T follicular helper cell (primary cell): ENCODE measurements at places on chromosomes 12 and 14.

DNA sequence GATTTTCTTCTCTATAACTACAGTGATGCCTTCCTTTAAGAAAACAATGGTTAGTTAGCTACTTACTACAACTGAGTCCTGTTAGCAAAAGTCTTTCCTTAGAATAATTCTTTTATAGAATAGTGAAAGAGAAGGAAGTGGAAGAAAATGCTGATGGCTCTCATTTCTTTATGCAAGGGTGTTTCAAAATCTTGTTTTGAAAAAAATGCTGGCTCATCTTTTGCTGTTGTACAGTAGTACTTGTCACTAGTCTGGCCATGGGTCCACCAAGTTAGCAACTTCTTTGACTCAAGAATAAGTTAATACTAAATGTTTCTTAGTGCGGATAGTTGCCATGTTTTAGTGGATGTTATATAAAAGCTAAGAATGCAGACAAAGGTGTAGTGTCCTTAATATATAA lies 225.4 kb downstream of the PTPRO start:
- no peak for DNase-seq

DNA sequence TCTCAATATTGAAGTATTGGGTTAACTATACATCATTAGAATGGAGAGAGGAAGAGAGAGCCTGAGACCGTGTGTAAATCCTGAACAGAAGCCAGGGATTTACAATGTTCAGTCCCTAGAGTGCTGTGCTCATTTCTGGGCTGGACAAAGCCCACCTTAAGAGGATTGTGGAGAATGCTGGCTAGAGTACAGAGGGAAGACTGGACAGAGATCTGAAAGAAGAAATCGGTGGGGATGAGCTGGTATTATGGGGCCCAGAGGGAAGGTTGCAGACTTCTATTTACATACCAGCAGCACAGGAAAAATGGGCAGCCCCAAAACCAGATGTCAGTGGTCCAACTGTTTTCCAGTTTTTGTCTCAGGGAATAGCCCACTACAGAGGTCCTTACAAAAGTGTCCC lies 42.3 kb downstream of the RTN1 start:
- no peak for DNase-seq

DNA sequence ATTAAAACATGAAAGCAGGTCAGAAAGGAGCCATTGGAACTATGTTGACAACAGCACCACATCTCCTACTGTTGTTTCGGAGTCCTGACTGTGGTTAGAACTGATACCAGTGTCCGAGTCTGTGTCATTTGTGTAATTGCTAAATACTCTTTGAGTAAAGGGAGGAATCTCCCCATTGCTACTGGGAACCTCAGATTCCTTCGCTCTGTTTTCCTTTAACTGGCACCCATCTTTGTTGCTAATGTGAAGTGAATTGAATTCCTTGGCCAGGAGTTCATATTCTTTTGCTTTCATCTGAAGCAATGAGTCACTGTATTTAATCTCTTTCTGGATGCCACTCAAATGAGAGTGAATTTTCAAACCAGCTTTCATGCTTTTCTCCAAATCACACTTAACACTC lies 31.5 kb downstream of the RASSF9 start:
- DNase-seq, result no peak

DNA sequence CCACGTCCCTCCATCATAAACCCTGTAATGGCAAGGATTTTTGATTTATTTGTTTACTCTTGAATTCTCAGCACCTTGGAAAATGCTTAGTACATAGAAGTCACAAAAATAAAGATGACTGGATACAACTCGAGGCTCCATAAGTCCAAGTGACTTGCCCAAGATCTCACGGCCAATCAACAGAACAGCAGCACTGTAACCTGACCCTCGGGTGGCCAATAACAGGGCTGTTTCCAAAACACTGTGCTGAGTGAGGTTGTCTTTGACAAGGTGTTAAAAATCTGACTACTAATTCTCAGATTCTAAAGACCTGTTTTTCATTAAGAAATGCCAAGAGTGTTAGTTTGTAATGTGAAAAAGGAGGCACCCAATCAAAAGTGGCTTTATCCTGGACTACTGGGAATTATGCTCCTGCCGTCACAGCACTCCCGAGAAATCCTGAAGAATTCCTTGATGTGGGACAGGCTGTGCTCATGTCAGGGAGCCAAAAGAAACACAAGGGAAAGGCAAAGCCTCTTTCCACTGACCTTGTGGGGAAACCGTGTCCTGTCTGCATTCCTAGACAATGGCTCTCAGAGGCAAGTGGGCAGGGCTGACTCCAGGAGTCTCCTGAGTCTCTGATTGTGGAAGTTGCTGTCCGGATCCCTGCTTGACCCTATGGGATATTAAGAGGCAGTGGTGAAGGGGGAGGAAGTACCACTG lies 204.7 kb upstream of the PELI2 start:
- no peak for DNase-seq

DNA sequence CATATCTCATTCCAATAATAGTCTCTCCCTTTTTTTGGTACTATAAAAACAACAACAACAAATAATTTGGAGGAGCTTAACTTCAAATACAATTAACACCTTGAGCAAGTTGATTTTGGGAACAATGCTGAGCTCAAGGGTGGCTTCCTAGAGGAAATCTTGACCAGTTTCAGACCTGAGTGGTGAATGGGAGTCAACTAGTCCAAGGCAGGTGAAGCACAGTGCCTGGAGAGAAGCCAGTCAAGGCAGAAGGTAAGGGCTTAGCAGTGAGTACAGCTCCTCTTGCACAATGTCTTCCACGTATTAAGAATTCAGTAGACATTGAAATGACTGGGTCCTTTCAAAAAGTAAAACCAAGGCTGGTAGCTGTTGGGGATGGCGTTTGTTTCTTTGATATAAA lies 444.8 kb downstream of the ATP23 start:
- DNase-seq, result no peak

- no peak for DNase-seq
These were observed 27.4 kb downstream of the PALS1 start for GRCh38 chr14:67268426-67269150.

GRCh38 chr14:95088665-95089064 lies 68.7 kb downstream of the DICER1 start:
- no peak for DNase-seq

DNA sequence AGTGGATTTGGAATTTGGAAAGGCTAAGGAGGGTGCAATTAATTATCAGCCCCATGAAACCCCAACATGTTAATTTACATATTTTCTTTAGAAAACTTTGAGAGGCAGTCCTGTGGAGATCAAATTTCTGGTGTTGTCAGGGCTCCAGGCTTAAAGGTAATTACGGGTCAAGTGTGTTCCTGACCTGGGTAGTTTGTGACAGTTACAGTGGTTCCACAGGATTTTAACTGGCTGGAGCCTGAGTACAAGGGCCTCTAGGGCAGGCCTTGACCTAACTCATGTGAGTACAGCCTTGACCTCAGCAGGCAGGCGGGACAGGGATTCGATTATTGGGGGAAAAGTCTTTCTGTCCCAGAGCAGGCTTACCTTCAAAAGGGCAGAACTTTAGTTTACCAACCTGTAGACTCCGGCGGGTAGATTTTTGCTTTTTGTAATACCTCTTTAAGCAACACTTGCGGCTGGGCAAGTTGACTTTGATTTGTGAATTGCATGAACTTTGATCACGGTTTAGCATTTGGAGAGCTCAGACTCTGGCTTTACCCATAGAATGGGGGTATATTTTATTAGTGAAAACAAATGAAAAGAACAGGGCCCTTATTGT lies 8.4 kb upstream of the PPTC7 start:
- DNase-seq, result no peak

DNA sequence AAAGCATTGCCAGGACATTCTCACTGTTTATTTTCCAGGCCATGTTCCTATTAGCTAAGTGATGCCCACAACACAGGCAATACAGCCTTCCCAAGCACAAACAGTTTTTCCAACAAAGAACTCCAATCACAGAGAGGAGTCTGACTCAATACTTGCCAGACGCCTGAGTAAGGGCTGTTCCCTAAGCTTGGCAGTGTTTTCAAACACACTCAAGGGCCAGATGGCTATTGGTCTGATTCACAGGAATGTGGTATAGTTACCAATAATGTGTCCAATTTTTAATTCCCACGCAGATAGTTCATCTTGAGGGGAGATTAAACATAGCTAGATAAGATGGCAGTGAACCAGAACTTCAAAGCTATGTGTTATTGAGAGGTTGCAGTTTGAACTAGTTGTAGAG lies 381.0 kb downstream of the SNAPC1 start:
- no peak for DNase-seq
